ENCODE measurements at places on chromosomes 1 and 21. TPM values are rescaled to one million over a fixed set of nuclear protein-coding genes. Genes with fewer than 3 reads are reported as not detected.

DNA sequence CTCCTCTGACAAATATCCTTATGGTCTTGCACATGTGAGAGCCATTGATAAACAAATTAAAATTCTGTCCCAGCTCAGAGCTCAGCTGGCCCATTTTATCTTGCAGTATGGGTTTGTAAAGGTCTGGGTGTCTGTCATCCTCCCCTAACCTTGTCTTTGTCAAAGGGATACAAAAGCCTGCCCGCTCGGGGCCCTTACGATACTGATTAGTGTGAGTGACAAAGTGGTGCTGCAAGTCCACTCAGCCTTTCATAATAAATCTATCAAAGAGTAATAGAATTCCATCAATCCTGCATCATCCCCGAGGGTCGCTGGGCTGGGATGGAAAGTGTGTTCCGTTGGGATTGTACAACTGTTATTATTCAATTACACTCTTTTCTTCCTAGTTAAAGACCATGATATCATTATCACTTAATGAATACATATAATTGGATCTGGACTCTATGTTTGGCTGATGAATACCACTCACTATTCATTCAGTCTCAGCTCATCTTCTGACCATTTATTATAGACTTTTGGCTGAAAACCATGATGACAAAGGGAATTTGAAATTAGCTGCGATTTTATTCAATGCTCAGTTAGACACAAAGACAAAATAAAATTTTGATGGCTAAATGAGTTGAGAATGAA lies 122.5 kb upstream of the FOXD3 start:
- DNase-seq: no peak

GRCh38 chr1:94207695-94208094 lies 29.7 kb downstream of the ARHGAP29 start:
- DNase-seq: no peak

GRCh38 chr1:51421964-51422363 lies 91.6 kb upstream of the TTC39A start:
- peak; percentile 47 for DNase-seq

DNA sequence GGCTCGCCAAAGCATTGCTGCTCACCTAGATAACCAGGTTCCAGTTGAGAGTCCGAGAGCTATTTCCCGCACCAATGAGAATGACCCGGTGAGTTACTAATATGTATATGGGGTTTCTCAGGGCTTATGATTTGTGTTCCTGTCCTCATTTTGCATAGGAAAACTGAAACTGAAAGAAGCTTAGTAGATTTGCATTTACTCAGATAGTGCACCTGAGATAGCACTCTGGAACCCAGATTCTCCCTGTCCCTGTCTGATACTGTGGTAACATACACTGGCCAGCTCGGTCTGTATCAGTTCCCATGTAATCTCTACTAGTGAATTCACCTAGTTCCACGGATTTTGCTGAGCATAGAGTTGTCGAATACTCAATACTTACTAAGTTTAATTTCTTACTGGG lies 28.1 kb downstream of the DAP3 start:
- no peak for DNase-seq

GRCh38 chr21:37458669-37459276 lies 92.2 kb downstream of the DYRK1A start:
- DNase-seq: no peak

- DNase-seq: no peak
Measured at GRCh38 chr1:42731585-42731984, 8.5 kb downstream of the CLDN19 start.

GRCh38 chr1:246532519-246532918 lies 25.4 kb upstream of the SMYD3 start:
- DNase-seq: no peak

The CHAF1B gene
- polyA plus RNA-seq: 0.19 TPM

The SH3BGR gene
- 0.36 TPM for polyA plus RNA-seq

The DDAH1 gene
- not detected for polyA plus RNA-seq

The OR11L1 gene
- not detected for polyA plus RNA-seq
